HCT116 (cell line): ENCODE measurements at places on chromosomes 1 and 21.

- no peak for DNase-seq
These were observed 414 bp downstream of the GUCA2B start for GRCh38 chr1:42153624-42154023.

- no peak for DNase-seq
These were observed 38.4 kb downstream of the PIK3CD start for GRCh38 chr1:9689971-9690381.

GRCh38 chr1:64030411-64030810, 173.0 kb upstream of the UBE2U start:
- no peak for DNase-seq

DNA sequence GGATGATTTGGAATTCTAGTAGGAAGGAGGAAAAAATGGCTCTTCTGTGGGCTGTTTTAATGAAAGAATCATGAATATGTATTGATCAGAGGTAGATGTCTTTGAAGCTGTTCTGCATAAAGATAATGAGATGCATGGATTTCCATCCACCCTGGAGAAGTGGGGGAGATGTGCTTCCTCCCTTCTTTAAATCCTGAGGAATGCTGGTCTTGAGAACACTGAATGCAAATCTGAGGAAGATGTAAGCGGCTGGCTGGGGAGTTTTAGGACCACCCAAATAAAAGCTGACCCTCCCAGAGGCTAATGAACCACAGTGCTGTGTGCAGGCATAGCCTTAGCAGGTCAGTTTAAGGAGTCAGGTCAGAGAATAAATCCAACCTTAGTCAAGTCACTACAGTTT, 37.3 kb downstream of the ZMYND12 start:
- DNase-seq, result no peak

GRCh38 chr21:44377201-44377921, 23.9 kb downstream of the TRPM2 start:
- no peak for DNase-seq

GRCh38 chr1:60055336-60055735, 18.2 kb downstream of the C1orf87 start:
- no peak for DNase-seq

DNA sequence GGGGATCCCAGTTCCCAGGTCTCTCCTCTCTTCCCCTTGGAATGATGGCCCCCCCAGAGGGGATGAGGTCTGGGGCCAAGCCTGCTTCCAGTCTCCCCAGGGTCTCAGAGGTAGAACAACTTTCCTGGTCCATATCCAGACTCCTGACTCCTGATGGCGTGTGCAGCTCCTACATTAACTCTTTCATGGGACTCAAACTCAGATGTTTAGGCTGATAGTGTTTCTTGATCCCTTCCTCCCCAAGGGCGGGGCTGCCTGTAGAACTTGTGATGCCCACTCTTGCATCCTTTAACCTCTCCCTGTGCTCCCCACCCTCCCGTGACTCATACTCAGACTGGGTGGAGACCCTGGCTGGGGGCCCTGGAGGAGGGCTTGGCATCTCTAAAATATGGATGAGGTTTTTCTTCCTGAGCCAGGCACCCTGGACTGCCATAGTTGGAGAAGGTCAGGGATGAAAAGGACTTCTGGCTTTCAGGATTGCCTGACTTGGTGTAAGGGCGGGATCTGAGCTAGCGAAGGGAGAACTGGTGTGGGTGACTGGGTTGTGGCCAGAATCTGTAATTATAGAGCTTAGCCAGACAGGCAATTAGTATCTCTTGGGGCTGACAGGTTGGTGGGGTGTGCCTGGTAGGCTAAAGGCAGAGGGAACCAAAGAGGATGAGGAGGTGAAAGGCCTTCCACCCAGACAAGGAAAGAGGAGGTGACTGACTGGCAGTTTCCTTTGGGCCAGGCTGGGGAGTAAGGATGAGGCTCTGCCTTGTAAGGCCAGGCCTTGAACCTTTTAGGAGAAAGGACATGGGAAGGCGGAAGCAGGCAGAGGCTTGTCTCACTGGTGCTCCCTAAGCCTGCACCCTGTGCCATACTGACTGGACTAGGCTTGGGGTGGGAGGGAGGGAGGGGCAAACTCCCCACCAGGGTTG, 1.5 kb downstream of the ATP8B2 start:
- no peak for DNase-seq

GRCh38 chr1:150066838-150067183, 765 bp upstream of the VPS45 start:
- DNase-seq, result no peak

- DNase-seq, result no peak
These were observed 8.2 kb downstream of the CLCC1 start for GRCh38 chr1:108955111-108955510.

GRCh38 chr1:58836408-58836807, 52.6 kb upstream of the JUN start:
- DNase-seq, result no peak

DNA sequence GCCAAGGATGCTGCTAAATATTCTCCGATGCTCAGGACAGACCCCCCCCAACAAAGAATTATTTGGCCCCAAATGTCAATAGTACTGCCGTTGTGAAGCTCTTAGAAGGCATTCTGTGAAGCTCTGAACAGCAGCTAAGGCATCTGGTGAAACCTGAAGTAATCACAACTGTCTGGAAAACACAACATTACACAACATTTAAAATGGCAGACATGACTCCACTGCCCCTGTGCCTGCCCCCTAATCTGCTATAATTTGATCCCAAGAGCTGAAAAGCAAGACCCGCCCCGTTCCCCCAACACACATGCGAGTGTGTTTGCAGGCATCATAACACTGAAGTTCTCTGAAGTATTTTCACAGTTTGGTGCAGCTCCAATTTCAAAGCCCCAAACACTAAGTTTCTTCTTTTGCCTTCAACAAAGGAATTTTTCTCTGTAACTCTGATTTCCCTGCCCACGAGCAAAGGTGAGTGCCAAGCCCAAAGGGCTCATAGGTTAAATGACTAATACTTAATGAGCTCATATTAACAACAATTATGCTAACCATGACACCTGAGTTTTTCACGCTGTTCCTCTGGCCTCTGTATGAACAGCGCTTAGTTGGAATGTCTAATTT, 129.2 kb downstream of the CLIC6 start:
- DNase-seq, result no peak

DNA sequence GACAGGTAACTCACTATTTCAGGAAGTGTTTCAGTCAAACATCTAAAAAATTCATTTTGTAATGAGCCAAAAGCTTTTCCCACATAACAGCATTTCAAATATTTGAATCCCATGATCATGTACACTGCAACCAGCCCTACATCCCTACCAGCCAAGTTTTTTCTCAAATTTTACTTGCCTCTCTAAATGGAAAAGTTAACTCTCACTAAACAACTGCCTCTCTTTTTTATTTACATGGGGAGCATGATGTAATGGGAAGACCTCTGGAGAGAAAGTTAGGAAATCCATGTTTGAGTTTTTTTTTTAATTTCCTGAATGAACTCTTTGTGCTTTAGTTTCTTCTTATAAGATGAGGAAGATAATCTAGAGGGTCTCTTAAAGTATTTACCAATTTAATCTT, 70.5 kb downstream of the TTLL7 start:
- no peak for DNase-seq

DNA sequence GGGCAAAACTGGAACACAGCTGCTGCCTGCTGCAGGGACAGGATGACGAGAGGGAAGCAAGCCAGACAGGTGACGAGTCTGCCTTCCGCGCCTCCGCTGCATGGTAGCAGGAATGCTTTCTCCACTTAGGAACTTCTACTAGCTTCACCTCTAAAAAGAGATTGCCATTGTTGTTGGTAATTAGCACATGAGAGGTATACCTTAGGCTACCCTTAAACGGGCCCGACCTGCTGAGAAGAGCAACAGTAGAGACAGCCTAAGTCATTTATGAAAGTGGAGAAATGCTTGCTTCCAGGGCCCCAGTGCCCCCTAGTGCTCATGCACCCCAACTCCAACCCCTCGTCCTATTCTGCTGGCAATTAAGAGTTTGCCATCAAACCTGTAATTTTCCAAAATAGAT, 96.9 kb upstream of the AKT3 start:
- no peak for DNase-seq

- DNase-seq, result peak; percentile 53
These were observed 54.3 kb downstream of the ADARB1 start for GRCh38 chr21:45128613-45129188.

DNA sequence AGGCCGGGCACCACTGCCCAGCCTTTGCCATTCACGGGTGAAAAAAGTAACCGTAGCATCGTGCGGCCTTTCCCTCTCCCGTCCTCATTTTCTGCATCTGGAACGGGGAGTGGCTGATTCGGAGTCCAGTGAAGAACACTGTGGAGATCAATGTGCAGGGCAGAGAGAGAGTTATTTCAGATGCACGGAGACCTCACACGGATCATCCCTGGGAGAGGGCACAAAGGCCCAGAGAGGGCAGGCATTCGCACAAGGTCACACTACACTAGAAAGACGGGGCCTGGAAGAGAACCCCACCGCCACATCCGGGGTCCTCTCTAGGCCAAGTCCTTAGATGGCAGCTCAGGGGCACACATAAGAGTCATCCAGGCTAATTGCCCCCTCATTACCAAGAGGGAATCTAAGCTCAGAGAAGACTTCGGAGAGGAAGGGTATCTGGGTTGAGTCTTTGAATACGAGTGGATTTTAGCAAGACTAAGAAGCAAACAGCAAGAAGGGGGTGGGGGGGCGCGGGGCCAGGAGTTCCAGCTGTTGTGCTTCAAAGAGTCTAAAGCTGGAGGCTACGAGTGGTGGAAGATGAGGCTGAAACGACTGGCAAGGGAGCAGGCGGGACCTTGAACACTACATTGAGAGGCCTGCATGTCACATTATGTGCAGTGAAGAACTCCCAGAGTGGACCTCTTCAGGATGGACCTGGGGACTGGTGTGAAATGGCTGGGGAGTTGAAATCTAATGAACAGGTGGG, 857 bp downstream of the GPX7 start:
- DNase-seq, result no peak

GRCh38 chr1:44557778-44558177, 116.5 kb downstream of the TMEM53 start:
- no peak for DNase-seq

GRCh38 chr21:14685568-14685967, 139.5 kb upstream of the SAMSN1 start:
- no peak for DNase-seq

- DNase-seq, result no peak
These were observed 935.4 kb downstream of the MRPL39 start for GRCh38 chr21:24671901-24672300.

GRCh38 chr1:61931587-61932279, 189.5 kb downstream of the PATJ start:
- no peak for DNase-seq

- no peak for DNase-seq
These were observed 44.4 kb downstream of the ZNF697 start for GRCh38 chr1:119603695-119604094.

GRCh38 chr1:210129092-210129491, 103.5 kb upstream of the SERTAD4 start:
- no peak for DNase-seq

GRCh38 chr1:25576459-25577133, 33.2 kb downstream of the LDLRAP1 start:
- DNase-seq, result no peak

- DNase-seq, result no peak
These were observed 68.6 kb downstream of the PIK3CD start for GRCh38 chr1:9719978-9720722.

DNA sequence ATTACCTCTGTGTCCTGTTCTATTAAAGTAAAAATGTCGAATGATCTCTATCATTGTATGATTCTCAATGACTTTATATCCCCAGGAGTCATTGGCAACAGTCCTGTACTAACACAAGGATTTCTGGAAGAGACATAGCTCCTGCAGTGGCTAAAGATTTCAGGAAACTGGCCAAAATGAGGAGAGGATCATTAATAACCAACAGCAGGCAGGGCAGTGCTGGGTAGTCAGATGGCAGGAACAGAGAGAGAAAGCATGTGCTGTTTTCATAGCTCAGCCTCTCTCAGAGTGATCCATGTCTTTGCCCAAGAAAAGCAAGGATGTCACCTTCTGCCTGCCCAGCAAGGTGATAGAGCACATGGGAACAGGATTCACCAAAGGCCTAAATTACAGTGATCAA, 604.7 kb upstream of the PLXNA2 start:
- DNase-seq, result no peak

- peak; percentile 32 for DNase-seq
These were observed 51.1 kb downstream of the CSMD2 start for GRCh38 chr1:34113887-34114286.

- DNase-seq, result no peak
These were observed 1357.7 kb downstream of the NCAM2 start for GRCh38 chr21:22355949-22356348.

GRCh38 chr1:43065191-43065590, 106.5 kb upstream of the SLC2A1 start:
- DNase-seq, result no peak

GRCh38 chr1:111392460-111392945, 35.0 kb downstream of the OVGP1 start:
- DNase-seq, result no peak

DNA sequence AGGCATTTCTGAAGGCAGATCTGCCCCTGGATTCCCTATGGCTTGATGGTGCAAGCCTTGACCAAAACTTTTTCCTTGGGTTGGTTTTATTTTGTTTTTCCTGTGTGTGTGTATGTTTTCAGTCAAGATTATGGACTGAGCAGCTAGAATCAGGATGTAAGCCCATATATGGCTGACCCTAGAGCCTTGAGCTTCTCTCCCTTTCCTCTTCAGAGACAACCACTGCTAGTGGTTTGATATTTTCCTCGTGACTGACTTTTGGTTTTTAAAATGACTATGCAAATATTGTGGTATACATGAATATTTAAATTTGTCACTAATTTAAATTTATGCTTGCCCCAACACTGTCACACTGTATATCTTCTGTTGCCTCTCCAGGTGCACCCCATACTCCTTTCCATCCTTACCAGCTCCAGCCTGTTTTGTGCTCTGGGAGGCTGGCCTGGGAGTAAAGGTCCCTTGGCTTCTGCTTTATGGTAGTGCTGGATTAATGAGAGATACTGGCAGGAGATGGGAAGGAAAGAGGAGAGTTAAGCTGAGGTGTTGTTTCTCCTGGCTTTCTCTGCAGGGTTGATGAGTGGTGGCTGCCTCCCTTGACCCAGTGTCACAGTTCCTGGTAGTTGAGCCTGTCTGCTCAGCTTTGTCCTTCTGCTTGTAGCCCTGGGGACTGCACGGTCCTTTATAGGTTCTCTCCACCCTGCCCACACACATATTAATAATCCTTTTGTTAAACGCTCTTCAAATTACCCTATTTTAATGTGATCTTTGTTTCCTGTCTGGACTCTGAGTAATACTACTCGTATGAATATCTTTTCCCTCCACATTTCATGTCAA, 44.4 kb downstream of the RWDD3 start:
- DNase-seq, result no peak

- DNase-seq, result peak; percentile 53
These were observed 32.1 kb downstream of the CD244 start for GRCh38 chr1:160830321-160831153.

GRCh38 chr21:46069719-46070279, 28.1 kb upstream of the COL6A2 start:
- DNase-seq, result no peak

DNA sequence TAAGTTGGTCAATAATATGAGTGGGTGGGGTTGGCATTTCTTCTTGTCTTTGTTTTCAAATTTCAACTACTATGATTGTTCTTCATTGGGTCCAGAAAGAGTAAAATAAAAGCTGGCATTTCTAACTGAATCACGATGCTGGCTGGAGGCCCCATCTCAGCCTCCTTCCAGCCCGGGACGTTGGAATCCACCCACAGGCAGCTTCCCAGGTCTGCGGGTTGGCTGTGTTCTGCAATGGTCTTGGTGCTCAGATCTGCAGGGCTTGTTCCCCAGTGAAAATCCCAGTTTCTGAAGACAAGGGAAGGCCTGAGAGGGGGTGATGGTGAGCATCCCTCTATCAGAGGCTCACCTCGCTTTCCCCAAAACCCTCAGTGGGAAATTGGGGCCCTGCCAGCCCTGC, 54.7 kb upstream of the ARHGEF16 start:
- no peak for DNase-seq

- DNase-seq, result no peak
These were observed 359.8 kb upstream of the KAZN start for GRCh38 chr1:14238472-14239307.
